ENCODE measurements at places on chromosomes 1 and 21. TPM values are rescaled to one million over a fixed set of nuclear protein-coding genes. Genes with fewer than 3 reads are reported as not detected.

GTF2B gene
- 25.4 TPM for total RNA-seq

FCAMR gene
- not detected for total RNA-seq

S100A2 gene
- total RNA-seq, result 21.7 TPM

CHIA gene
- not detected for total RNA-seq

TRIM63 gene
- total RNA-seq, result 0.38 TPM

KRTAP11-1 gene
- not detected for total RNA-seq

SPRR2G gene
- not detected for total RNA-seq

TSPAN1 gene
- 10.3 TPM for total RNA-seq

KLF17 gene
- total RNA-seq, result not detected

FTCD gene
- total RNA-seq, result not detected

FALEC gene
- 0.49 TPM for total RNA-seq

FAM229A gene
- 4.2 TPM for total RNA-seq

TMEM125 gene
- total RNA-seq, result 0.33 TPM

ESPN gene
- 0.25 TPM for total RNA-seq

OR6N1 gene
- not detected for total RNA-seq

LRIF1 gene
- total RNA-seq, result 4.6 TPM

CFHR5 gene
- not detected for total RNA-seq

AMY1B gene
- total RNA-seq, result not detected

C1QB gene
- not detected for total RNA-seq

CYP4A22 gene
- total RNA-seq, result not detected

ATAD3C gene
- 1.6 TPM for total RNA-seq

KIF14 gene
- total RNA-seq, result 13.9 TPM

HSPA13 gene
- 24.5 TPM for total RNA-seq

AIRE gene
- 0.13 TPM for total RNA-seq

LY9 gene
- total RNA-seq, result not detected

ATP1A4 gene
- not detected for total RNA-seq

TTC39A gene
- total RNA-seq, result 20.8 TPM

S100PBP gene
- 11.7 TPM for total RNA-seq

Data from mesangial cell (primary cell).